ENCODE measurements at places on chromosomes 16 and 17.

DNA sequence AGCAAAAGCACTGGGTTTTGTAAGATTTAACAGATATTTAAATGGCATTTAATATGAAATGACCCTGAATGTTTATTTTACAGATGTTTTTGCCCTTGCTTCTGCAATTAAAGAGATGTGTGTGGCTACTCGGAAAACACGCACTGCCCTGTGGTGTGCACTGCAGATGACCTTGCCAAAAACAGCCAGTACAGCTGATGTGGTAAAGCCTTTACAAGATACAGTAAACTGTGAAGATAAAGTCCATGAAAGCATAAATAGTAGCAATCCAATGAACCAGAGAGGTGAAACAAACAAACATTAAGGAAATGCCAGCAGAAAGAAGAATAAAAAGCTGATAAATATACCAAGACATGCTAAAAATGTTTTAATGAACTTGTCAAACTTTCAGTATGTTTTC is 15.7 kb downstream of the CCDC43 start:
- DNase-seq, result no peak

GRCh38 chr17:1611715-1612114 is 16.9 kb downstream of the SLC43A2 start:
- DNase-seq, result no peak

DNA sequence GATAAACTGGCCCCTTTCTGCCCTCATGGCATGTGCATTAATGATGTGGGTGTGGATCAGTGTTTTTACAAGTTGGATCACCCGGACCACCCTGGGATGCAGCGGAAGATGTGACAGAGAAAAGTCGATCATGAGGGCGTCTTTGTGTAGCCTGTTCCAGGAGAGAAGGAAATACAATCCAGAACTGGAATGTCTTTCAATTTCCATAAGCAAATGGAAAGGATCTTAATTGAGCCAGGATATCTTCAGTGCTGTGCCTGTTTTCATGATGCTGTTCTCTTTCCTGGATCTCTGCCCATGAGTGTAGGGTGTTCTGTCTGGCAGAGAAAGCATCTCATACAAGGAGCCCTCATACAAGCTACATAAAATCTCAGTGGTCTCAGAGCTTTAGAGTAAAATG is 481.4 kb downstream of the XYLT1 start:
- DNase-seq, result no peak

GRCh38 chr17:72460711-72461110 is 339.9 kb downstream of the SOX9 start:
- no peak for DNase-seq

- DNase-seq, result no peak
Measured at GRCh38 chr17:34130544-34130943, 124.5 kb upstream of the CCL2 start.

DNA sequence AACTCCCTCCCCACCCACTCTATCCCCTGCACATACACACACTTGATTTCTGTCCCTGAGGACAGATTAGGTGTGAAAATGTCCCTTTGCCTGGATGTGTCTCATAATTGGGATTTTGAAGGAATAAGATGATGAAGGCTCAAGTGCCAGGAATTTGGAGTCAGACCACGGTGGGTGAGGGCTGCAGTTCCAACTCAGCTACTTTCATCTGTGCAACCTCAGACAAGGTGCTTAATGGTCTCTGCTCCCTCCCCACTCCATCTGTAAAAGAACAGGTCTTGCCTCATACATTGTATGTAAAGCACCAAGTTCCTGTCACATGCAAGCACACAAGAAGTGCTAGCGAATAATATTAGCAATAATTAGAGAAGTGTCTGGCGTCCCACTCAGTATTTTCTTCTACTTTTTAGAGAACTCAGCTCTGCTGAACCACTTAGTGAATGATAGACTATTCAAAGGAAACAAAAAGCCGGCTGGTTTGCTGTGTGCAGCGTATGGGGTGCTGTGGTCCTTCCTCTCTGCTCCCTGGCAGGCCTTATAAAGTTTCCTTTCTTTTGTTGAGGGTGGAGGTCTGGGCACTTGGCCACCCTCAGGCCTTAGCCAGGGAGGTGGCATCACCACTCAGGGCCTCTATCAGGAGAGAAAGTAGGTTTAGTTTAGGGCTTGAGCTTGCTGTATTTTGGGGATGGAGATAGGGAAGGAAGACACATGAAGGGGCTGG is 6.4 kb downstream of the TBX4 start:
- DNase-seq, result no peak

GRCh38 chr17:40062329-40063186 is at the start of gene THRA:
Gene THRA (plus strand): TSS chr17:40062965. CDS start chr17:40074489, 11,524 bp downstream.
- peak; percentile 71 for DNase-seq

GRCh38 chr16:23185656-23186055 is 3.1 kb downstream of the SCNN1G start:
- no peak for DNase-seq

- no peak for DNase-seq
Measured at GRCh38 chr16:55592306-55592705, 25.8 kb downstream of the CAPNS2 start.

DNA sequence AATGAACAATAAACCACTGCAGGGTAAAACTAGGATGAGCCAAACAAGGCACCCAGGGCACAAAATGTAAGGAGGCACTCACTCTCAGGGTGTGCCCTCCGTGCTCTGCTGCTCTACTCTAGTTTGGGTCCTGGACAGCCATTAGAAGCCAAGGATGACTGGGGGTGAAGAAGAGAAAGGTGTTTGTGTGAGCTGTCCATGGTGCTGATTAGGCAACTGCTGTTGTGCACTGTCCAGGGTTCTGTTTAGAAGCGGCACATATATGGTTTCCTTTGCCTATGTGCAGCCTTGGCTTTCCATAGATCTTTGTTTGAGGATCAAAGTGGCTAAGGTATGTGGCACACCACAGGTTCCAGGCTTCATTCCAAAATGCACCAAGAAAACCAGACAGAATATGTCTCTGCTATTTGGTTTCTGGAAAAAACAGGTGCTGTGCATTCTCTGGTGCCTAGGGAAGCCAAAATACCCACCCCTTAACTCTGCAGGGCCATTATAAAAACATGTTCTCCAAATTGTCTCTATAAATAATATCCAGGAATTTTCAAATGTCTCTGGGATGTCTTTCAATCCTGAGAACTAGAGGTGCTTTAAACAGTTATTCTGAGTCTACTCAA is 123.5 kb downstream of the CBLN1 start:
- DNase-seq, result no peak

- DNase-seq, result no peak
Measured at GRCh38 chr17:64491994-64492393, 4.9 kb downstream of the POLG2 start.

DNA sequence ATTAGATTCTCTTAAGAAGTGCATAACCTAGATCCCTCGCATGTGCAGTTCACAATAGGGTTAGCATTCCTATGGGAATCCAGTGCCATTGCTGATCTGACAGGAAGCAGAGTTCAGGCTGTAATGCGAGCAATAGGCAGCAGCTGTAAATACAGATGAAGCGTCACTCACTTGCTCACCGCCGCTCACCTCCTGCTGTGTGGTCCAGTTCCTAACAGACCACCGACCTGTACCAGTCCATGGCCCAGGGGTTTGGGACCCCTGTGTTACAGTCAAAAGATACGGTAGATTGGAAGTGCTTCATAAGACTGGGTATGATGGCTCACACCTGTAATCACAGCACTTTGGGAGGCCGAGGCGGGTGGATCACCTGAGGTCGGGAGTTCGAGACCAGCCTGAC is 2.8 kb downstream of the STAT5A start:
- DNase-seq, result no peak

DNA sequence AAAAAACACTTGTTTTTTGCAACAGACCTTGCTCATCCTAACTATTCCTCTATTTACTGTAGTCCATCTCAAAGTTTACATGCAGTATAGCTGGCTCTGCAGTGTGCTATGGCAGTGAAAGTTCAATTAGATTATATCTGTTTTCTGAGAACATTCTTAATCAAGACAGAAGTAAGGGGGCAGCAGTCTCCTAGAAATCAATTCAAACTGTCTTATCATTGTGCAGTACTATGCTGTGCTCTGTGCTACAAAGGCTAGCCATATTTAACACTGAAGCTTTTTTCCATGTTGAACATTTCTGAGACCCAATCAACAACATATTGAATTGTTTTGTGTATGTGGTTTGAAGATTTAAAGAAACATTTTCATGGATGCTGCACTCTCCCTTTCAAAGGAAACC is 11.4 kb downstream of the NETO2 start:
- DNase-seq, result no peak

DNA sequence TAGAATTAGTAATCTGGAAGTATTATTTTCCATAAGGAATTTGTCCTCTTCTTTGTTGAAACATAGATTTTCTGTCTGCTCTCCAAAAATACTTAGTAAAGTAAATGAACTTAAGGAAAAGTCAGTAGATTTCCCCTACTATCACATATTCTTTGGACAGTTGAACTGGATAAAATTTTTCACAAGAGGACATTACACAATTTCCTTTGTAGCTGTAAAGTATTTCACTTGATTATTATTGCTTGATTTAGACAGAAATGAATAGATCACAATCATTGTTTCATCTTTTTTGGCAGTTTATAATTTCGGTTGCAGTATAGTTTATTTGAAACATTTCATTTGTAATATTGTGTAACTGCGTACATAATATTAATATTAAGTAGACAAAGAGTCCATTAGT is 12.5 kb downstream of the CYB5B start:
- no peak for DNase-seq

- peak; percentile 73 for DNase-seq
Measured at GRCh38 chr17:75404223-75404730, 1.2 kb downstream of the GRB2 start.

- no peak for DNase-seq
Measured at GRCh38 chr16:54318941-54319340, 32.4 kb upstream of the IRX3 start.

DNA sequence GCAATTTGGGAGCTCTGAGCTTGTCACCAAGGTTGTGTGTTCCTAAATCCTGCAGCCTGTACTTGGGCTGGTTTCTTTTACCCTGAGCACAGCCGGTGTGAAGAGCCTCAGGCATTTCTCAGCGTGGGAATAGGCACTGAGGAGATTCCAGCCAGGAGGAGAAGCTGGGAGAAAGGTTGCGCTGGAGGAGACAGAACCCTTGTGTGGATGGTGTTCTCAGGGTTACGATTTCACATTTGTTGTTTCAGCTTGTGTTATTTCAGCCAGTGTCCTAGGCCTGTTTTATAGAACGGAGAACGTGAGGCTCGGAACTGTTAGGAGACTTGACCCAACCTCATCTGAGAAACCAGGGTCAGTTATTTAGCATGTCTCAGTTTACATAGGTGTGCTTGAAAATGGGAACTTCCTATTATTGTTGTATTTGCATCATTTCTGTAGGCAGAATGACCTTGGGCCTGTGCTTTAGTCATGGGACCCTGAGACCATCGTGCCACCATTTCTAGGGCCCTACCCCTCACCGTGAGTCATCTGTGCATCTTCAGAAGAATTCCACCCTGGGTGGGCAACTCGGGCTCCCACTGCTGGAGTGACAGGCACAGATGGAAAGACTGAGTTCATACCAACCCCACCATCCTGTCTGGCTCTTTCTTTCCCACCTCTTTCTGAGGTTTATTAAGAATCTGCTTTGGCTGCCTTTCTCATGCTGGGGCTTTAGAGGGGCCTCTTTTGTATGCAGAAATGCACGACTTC is 134.9 kb downstream of the MSI2 start:
- DNase-seq, result no peak

- peak; percentile 77 for DNase-seq
Measured at GRCh38 chr17:42405963-42406495, 17.0 kb downstream of the CAVIN1 start.

GRCh38 chr17:28484296-28484695 is 10.9 kb downstream of the SLC13A2 start:
- no peak for DNase-seq

- no peak for DNase-seq
Measured at GRCh38 chr17:18139949-18140348, 31.4 kb downstream of the MYO15A start.

- DNase-seq, result peak; percentile 94
Measured at GRCh38 chr16:30927789-30928378, 4.5 kb downstream of the FBXL19 start.

DNA sequence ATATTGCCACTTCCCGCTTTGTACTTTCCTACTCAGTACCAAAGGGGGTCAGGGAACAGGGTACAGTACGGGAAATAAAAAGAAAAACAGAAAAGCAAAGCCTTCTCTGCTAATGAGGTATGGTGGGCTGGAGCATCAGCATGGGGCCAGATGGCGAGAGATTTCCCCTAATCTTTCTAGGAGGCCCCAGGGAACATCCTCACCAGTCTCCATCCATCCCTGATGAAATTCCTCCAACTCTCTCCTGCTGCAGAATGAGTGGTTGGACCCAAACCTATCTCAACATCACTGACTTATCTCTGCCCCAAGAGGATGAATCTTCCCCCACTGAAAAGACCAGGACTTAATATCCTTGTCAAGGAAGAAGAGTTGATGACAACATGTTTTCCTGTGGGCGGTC is 185.6 kb downstream of the C16orf78 start:
- no peak for DNase-seq

DNA sequence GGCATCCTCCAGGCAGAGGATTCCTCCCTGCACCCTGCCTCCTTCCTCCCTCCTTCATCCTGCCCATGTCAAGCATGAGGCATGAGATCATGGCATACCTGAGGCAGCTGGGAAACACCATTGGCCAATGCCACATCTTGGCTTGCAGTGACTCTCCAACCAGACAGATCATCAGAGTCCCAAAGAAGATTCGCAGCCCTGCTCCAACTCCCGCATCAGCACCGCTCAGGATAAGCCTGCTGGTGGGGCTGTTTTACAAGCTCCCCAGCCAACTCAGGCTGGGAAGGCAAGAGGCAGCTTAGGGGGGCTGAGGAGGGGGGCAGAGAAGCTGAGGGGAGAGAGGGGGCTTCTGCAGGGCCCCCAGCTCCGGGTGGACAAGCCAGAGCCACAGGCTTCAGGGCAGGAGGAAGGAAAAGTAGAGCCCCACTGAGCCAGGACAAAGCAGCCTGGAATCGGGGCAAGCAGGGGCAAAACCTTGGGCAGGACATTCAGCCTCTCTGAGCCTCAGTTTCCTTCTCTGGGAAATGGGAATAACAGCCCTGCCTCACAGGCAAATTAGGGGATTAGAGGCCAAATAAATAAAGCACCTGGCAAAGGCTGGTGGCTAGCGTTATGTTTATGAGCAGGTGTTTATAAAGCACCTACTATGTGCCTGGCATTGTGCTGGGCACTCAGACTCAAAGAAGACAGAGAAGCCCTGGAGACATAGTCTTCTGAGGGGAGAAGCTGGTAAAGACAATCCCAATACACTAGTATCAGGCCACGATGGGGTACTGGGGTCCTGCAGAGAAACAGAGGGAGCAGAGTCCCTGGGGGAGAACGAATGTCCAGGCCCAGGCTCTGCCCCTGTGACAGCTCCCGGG is 88.1 kb downstream of the GOSR1 start:
- DNase-seq, result no peak

DNA sequence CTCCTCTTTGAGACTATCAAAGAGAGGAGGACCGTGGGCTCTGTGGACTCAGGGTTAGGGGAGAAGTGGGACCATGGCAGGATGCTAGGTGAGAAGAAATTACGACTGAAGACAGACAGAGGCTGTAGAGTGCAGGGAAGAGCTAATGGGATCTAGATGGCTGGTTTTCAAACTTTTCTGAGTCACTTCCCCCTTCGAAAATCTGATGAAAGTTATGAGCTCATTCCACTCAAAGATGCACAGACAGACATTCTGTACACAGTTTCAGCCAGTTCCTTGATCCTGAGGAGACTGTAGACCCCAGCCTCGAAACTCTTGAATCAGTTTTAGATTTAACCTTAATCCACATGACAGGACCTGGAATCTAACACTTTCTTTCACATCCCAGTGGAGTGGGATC is 40.7 kb downstream of the RGS9 start:
- DNase-seq, result no peak
